Fibroblast of skin of right quadriceps (primary cell): ENCODE measurements at places on chromosomes 6 and 20.

DNA sequence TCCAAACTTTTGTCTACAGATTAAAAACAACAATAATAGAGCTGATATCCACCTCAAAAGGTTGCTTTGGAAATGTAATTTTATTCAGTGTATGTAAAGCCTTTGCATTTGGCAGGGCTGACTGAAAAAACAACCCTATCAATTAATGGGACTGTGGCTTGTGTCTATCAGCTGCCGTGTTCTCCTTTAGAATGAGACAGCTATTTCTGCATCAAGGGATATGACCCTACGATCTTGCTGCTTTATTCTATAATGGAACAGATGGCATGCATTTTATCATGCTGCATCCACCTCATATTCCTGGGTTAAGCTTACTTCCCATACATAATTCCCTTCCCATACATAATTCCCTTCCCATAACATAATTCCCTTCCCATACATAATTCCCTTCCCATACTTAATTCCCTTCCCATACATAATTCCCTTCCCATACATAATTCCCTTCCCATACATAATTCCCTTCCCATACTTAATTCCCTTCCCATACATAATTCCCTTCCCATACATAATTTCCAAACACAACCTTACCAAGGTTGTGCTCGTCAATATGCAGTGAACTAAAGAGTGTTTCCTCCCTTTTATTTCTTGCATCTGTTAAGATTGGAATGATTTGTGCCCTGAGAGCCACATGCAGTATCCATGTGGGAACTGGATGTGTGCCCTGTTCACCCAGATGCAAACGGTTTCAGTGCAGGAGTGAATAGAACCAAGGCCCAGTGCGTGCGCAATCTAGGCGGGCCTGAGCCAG, 26.8 kb downstream of the SERPINB6 start:
- DNase-seq = no peak

- no peak for DNase-seq
Observed at GRCh38 chr6:30258204-30258603, 45.0 kb upstream of the TRIM26 start.

DNA sequence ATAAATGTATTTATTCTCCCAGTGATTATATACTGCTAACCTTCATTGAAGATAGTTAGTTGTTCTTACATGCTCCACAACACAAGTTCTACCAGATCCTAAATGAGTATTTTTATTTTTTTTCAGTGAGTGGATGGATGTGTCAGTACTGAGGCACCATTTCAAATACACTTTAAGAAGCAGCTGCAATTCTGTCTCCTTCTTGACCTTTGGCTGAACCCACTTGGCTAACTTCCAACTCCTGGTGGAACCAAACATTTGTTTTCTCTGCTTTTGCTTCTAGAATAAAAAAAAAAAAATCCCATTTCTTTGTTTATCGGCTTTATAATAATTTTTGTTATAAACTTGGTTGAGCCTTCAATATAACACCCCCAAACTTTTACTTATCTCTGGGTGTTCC, 458.3 kb upstream of the MAP3K7 start:
- DNase-seq = no peak

- no peak for DNase-seq
Observed at GRCh38 chr6:18350712-18351111, 36.4 kb upstream of the RNF144B start.

DNA sequence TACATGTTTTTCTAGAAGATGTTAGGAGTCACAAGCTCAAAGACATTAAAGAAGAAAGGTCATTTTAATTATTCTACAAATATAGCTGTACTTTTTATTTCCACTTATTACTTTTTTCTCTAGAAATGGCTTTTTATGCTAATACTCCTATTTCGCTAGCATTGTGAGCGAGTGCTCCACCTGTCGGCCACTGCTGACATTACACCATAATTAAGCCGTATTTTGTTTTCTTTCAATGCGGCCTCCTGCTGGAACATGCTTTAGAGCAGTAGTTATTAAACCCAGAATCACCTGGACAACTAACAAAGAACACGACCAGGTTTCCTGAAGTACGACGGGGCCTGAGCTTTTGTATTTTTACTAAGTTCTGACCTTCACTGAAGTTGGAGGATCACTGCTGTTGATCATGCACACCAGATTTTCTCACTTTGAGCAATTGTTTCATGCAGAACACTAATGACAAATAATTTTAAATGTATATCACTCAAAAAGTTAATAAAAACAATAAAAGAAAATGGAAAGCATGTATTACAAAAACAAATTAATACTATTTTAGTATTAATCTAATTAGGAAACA, 74.1 kb upstream of the PAK5 start:
- peak; percentile 40 for DNase-seq

DNA sequence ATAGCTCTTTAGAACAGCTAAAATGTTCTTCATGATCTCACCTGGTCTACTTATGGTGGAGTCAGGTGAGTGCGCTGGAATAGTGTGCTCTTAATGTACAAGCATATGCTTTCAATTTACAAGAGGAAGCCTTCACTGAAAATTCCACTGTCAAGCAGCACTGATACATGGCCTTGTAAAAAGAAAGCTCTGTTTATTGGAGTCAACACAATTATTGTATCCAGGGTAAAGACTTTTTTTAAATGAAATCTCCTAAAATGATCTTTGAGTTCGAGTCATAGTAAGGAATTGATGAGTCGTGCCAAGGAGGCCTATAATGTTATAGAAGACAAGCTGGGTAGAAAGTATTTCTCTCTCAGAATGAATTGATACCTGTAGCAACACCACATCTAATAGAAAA, 41.6 kb upstream of the CARMIL1 start:
- DNase-seq = peak; percentile 61

- DNase-seq = no peak
Observed at GRCh38 chr6:100415768-100416167, 49.0 kb downstream of the SIM1 start.

- no peak for DNase-seq
Observed at GRCh38 chr6:35729722-35730121, 7.1 kb upstream of the ARMC12 start.

- no peak for DNase-seq
Observed at GRCh38 chr6:103280417-103280816, 1579.3 kb downstream of the HACE1 start.

DNA sequence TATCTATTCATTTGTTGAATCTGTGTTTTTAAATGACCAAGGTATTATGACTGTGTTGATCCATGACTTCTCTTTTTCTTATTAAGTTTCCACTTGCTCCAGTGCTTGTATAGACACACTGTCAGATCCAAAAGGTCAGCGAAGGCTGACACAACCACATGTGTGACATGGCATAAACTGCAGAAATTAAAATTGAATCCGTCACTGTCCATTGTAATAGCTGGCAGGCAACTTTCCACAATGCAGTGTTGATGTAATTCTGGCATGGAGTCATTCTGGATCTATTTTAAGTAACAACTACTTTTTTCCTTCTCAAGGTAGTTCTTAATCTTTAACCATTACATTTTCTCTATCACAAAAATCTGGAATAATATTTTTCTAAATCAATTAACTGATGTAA, 145.3 kb downstream of the AIG1 start:
- peak; percentile 22 for DNase-seq

GRCh38 chr6:31125162-31125561, 4.9 kb upstream of the CDSN start:
- no peak for DNase-seq
